ENCODE measurements at places on chromosomes 11 and 22. TPM values are rescaled to one million over a fixed set of nuclear protein-coding genes. Genes with fewer than 3 reads are reported as not detected.

The ZNF214 gene
- 4.5 TPM for total RNA-seq

The IGF2 gene
- total RNA-seq: 467 TPM

The ADAMTS15 gene
- total RNA-seq: 20.0 TPM

The SMTNL1 gene
- total RNA-seq: 7.9 TPM

The MUC5AC gene
- total RNA-seq: 0.39 TPM

The SCN2B gene
- total RNA-seq: 2.8 TPM

The TREH gene
- not detected for total RNA-seq

The DERL3 gene
- total RNA-seq: 0.49 TPM

The LDHAL6A gene
- total RNA-seq: not detected

The TSSK2 gene
- total RNA-seq: not detected

The OR52L1 gene
- total RNA-seq: not detected

The F2 gene
- total RNA-seq: not detected

The JAML gene
- total RNA-seq: 12.2 TPM

The KRTAP5-7 gene
- 0.89 TPM for total RNA-seq

The HEPACAM gene
- total RNA-seq: 3.6 TPM

The KLHL35 gene
- 0.99 TPM for total RNA-seq

The VSIG2 gene
- total RNA-seq: 0.20 TPM

The C11orf21 gene
- 2.0 TPM for total RNA-seq

The LRRC4C gene
- 4.2 TPM for total RNA-seq

The CHKB gene
- total RNA-seq: 28.3 TPM

The TAF6L gene
- 13.8 TPM for total RNA-seq

The PKP3 gene
- 71.2 TPM for total RNA-seq

The LARGE2 gene
- total RNA-seq: 6.8 TPM

The ZNF280B gene
- total RNA-seq: 0.59 TPM
